Caco-2 (cell line): ENCODE measurements at places on chromosomes 6 and 20. TPM values are rescaled to one million over a fixed set of nuclear protein-coding genes. Genes with fewer than 3 reads are reported as not detected.

CEP162 gene
- 6.8 and 7.3 TPM in 2 replicates for total RNA-seq

DNA sequence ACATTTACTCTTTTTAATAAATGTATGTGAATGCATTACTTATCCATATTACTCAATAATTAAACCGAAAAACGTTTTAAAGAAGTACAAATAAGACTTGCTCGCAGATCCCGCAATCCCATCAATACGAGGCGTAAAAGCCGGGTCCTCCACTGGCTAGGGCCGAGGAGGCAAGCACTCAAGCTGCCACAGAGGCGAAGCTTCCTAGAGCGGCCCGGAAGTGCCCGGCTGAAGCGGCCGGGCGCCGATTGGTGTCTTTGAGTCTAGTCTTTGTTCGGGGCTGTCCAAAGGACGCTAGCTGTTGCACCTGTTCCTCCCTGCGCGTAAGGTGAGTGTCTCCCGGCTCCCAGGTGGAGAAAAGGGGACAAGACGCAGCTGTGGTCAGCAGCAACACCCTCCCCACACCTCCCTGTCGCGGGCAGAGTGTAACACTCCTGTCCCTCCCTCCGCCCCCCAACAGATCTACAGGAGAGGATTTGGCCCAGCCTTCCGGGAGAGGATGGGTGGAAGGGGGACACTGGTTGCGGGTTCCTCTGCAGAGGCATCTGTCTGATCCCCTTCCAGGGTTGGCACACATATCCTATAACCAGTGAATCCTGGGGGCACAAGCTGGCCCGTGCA is at the start of gene ZSCAN16:
Gene ZSCAN16, plus strand, starts transcription at position 260 of the 621 bp plus-strand sequence. CDS start 835 bp downstream, outside the sequence.
- H3K27me3 ChIP-seq, result no peaks in the 10 kb centered on the region
- H3K4me3 ChIP-seq, result peak within 1 kb of the TSS; percentile 78
- DNase-seq, result peak; percentile 86
- peak within 1 kb of the TSS; percentile 83 for H3K27ac ChIP-seq
- H3K4me1 ChIP-seq, result no peaks in the 10 kb centered on the region
- no peaks in the 10 kb centered on the region for H3K36me3 ChIP-seq

DNA sequence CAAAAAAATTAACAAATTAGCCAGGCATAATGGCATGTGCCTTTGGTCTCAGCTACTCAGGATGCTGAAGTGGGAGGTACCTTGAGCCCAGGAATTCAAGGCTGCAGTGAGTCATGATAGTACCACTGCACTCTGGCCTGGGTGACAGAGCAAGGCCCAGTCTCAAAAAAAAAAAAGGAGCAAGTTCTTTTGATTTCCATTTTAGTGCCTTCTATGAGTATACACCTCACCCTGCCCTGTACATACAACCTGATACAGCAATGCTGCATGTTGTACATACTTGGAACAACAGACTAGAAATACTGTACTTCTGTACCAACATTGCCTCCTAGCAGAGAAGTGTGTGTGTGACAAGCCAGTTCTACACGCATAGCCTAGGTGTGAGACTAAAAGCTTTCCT is 97.3 kb upstream of the CARMIL1 start:
- H3K4me3 ChIP-seq, result no peak overlapping the region
- no peaks in the 10 kb centered on the region for H3K36me3 ChIP-seq
- no peak overlapping the region for H3K27ac ChIP-seq
- DNase-seq, result no peak
- H3K4me1 ChIP-seq, result no peaks in the 10 kb centered on the region
- H3K27me3 ChIP-seq, result no peaks in the 10 kb centered on the region

DNA sequence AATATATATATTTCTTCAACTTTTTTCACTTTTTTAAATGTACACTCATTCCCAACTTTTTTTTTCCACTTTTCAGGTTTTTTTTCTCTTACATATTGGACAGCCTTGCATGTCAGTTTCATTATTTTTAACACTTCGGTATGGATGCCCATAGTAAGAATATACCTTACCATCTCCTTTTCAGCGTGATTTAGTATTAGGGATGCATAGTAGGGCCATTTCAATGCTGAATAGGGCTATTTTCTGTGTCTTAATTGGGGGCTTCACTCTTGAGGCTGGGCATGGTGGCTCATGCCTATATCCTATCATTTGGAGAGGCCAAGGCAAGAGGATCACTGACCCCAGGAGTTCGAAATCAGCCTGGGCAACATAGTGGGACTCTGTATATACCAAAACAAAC is 6.7 kb downstream of the RNF114 start:
- H3K27ac ChIP-seq, result no peak overlapping the region
- H3K27me3 ChIP-seq, result no peaks in the 10 kb centered on the region
- peaks cover 57% of the 10 kb centered on the region for H3K4me1 ChIP-seq

GRCh38 chr20:51223183-51223720 is 200.3 kb upstream of the KCNG1 start:
- H3K27ac ChIP-seq, result no peak overlapping the region
- H3K4me1 ChIP-seq, result peaks cover 12% of the 10 kb centered on the region; the same call in 1 of the 2 replicates
- no peaks in the 10 kb centered on the region; the same call in 1 of the 2 replicates for H3K27me3 ChIP-seq
- no peak overlapping the region for H3K4me3 ChIP-seq
- DNase-seq, result no peak

GRCh38 chr6:51152594-51152993 is 333.9 kb downstream of the TFAP2B start:
- H3K27ac ChIP-seq, result no peak overlapping the region
- H3K4me3 ChIP-seq, result no peak overlapping the region
- H3K36me3 ChIP-seq, result no peaks in the 10 kb centered on the region
- H3K27me3 ChIP-seq, result no peaks in the 10 kb centered on the region
- no peaks in the 10 kb centered on the region for H3K4me1 ChIP-seq
- no peak for DNase-seq
